Left renal cortex interstitium (tissue), 4 donors: ENCODE measurements at places on chromosomes 7 and 10. TPM values are rescaled to one million over a fixed set of nuclear protein-coding genes. Genes with fewer than 3 reads are reported as not detected.

Gene PAX4
- polyA plus RNA-seq: not detected

Gene TFPI2
- 14.4 TPM for polyA plus RNA-seq

Gene MOGAT3
- 0.27 TPM for polyA plus RNA-seq

Gene RBM33
- polyA plus RNA-seq: 47.5 TPM

Gene AUTS2
- polyA plus RNA-seq: 61.8 TPM

DNA sequence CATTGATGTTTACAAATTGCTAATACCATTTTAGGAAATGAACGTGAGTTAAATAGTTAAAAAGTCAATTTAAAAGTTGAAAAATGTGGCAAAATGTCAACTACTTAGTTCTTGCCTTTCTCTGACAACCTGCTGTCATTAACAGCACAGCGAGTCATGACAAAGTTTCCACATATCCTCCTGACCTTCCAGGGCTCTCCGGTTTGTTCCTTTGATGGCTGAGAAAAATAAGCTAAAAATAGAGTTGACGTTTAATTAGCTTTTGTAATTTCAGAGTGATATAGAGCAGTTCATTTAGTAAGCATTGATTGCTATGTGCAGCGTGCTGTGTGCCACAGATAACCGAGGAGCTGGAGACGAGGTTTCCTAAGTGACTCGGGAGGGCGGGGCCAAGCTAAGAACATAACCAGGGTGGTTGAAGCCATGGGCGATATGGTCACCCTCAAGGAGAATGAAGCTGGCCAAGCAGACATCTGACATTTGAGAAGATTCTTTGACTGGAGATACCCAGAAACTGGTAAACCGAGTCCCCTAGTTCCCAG is 47.9 kb downstream of the OGDH start:
- DNase-seq: no peak

- no peak for DNase-seq
These were observed 20.5 kb downstream of the BNIP3 start for GRCh38 chr10:131961047-131961776.

- no peak for DNase-seq
These were observed 95.4 kb downstream of the FAM53B start for GRCh38 chr10:124648738-124649137.

DNA sequence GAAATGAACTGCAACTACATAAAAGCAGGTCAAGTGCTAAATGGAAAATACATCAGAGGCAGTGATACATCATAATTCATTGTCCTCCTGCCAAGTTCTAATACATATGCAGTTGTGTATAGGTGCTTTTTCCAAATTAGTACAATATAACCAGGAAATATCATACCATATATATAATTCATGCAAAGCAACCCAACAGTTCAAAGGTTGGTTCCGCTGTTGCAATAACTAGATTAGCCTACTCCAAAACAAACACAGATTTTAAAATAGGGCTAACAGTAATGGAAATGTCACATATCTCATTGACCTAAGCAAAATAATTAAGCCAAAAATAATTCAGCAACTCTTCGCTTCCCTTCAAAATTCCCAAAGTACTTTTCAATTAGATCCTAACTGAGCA is 88.9 kb upstream of the NEBL start:
- DNase-seq: no peak

DNA sequence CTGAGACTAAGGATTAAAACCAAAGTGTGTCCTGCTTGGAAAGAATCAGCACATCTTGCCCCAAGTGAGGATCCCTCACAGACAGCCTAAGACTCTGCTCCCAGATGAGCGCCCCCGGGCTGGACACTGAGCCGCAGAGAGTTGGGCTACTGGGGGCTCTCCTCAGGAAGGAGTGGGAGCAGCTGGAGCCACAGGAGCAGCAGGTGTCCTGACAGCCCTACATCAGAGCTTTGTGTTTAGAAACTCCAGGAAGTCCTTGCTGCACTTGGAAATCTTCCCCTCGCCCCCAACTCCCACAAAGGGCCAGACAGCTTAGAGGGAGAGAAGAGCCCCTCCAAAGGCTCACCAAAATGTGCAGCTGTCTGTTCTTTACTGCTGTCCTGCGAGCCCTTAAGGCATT is 172.2 kb downstream of the HERPUD2 start:
- DNase-seq: no peak
